ENCODE measurements at places on chromosomes 3 and 15. TPM values are rescaled to one million over a fixed set of nuclear protein-coding genes. Genes with fewer than 3 reads are reported as not detected.

DNA sequence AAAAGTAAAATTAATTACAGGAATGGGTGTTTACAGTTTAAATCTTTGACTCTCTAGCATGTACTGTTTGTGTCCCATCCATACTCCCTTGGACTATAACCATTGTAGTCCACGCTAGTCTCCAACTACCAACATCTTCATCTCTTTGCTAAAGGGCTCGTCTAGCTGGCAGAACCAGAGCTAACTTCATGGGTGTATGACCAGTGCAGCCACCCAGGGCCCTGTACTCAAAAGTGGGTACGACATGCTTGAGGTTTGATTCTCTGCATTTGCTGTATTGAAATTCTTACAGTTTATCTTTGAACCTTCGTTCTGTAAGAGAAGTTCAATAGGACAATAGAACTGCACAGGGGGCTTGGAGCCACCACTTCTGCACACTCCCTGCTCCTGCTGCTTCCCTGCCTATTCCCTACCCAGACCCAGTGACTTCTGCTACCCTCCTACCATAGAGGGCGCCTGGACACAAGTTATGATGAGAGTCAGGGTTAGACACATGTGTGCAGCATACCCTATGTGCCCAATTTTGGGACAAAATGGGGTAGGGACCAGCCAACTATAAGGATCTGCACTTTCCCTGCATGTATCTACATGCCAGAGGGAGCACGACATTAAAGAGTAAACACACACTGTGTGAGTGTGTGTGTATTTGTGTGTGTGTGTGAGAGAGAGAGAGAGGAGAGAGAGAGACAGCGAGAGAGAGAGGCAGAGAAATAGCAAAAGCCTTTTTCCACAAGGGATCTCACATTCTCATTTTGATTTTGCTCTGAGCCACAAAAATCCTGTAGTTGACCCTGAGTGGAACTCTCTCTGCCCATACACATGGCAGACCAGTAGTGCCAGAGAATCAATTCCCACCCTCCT lies 59.0 kb upstream of the NECTIN3 start:
- H3K4me1 ChIP-seq, result no peaks in the 10 kb centered on the region
- H3K4me3 ChIP-seq, result no peak overlapping the region
- no peaks in the 10 kb centered on the region for H3K36me3 ChIP-seq
- no peaks in the 10 kb centered on the region for H3K27me3 ChIP-seq
- H3K27ac ChIP-seq, result no peak overlapping the region

DNA sequence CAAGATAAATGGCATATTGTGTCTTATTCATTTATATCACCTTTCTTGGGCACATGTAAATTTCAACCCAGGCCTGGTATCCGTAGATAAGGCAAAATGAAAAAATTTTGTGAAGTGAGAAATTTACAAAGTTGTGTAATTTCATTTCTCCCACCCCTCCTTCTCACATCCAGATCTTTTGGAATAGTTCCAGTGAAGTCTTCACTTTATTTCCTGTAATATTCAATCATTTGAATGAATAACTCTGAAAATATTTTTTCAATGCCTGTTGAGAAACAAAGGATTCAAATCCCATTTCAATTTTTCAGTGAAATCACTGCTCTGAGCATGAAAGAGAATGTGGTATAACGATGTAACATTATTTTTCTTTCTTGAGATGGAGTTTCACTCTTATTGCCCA lies 53.4 kb downstream of the BTLA start:
- H3K4me1 ChIP-seq, result no peaks in the 10 kb centered on the region
- no peak overlapping the region for H3K27ac ChIP-seq
- H3K36me3 ChIP-seq, result no peaks in the 10 kb centered on the region
- H3K27me3 ChIP-seq, result no peaks in the 10 kb centered on the region
- no peak for DNase-seq

- no peak for DNase-seq
- H3K27me3 ChIP-seq, result no peaks in the 10 kb centered on the region
- no peaks in the 10 kb centered on the region for H3K36me3 ChIP-seq
Observed at GRCh38 chr3:34969513-34969912, 669.8 kb upstream of the ARPP21 start.

WWTR1 gene
- 65.4 TPM for polyA plus RNA-seq

PRSS50 gene
- not detected for polyA plus RNA-seq

Data from ovary (tissue), 10 donors.